ENCODE measurements at places on chromosomes 6 and 20.

- DNase-seq: no peak
Measured at GRCh38 chr20:29873946-29874345, 1383.5 kb upstream of the DEFB115 start.

GRCh38 chr6:14211562-14211942 lies 94.0 kb downstream of the CD83 start:
- DNase-seq: peak; percentile 43

DNA sequence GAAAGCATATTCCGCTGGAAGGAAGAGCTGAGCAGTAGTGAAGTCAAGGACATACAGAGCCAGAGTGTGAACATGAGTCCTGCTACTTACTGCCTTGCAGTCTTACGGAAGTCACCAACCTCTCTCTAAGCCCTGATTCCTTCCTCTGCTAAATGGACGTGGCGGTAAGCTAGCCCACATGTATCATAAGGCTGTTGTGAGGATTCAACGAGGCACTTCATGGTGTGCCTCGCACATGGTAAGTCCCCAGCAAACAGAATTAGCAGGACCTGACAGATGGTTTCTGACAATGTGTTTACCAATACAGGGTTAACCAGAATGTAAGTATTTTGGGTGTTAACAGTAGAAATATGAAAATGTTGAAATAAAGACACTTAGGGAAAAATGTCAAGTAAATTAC lies 93.2 kb downstream of the IRF4 start:
- no peak for DNase-seq

GRCh38 chr6:168497381-168497780 lies 56.4 kb downstream of the SMOC2 start:
- DNase-seq: no peak

GRCh38 chr6:75081921-75082320 lies 123.9 kb downstream of the COL12A1 start:
- DNase-seq: no peak

- no peak for DNase-seq
Measured at GRCh38 chr6:79640146-79641111, 9.3 kb downstream of the SH3BGRL2 start.

DNA sequence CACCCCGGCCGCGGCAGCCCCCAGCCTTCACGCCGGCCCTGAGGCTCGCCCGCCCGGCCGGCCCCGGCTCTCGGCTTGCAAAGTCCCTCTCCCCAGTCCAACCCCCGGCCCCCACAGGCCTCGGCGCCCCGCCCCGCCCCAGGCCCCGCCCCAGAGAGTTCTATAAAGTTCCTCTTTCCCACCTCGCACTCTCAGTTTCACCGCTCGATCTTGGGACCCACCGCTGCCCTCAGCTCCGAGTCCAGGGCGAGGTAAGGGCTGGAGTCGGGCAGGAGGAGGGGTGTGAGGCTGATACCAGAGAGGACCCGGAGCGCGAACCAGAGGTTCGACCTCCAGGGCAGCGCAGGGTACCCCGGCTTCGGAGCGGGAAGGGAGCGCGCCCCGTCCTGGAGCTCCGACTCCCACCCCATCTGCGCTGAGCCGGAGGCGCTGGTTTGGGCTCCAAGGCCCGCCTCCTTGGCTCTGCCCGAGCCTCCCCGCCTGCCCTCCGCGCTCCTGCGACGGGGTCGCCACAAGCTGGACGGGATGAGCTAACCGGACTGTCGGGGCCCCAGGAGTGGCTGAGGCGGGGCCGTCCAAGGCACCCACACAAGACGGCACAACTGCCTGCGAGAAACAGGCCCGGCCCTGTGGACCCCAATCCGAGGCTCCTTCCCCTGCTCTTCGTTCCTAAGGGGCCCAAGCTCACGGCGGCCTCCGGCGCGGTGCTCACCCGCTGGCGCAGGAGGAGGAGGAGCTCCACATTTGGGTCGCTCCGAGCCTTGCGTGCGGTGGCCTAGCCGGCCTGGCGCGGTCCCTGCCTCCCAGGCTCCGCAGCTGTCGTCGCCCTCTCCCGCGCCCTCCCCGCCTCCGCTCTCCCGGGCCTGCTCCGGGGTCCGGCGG lies at the start of gene IRF4:
IRF4 (plus strand) TSS at position 194 of the 882 bp plus-strand sequence. CDS start 1,401 bp downstream, outside the sequence.
- no peak for DNase-seq

DNA sequence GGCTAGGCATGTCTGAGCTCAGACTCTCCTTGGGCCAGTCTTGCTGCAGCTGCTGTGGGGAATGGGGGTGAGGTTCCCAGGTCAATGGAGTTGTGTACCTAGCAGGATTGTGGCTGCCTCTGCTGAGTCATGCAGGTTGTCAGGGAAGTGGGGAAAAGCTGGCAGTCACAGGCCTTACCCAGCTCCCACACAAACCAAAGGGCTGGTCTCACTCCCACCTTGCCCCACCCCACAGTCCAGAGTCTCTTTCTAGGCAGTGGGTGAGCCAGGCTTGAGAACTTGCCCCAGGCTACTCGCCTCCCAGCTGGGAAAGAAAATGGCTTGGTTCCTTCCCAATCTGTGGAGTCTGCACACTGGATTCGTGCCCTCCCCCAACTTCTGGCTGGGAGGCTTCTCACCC lies 65.7 kb downstream of the SCP2D1 start:
- no peak for DNase-seq

- no peak for DNase-seq
Measured at GRCh38 chr20:11982289-11982954, 64.7 kb downstream of the BTBD3 start.

GRCh38 chr6:169849396-169849795 lies 98.0 kb downstream of the ERMARD start:
- no peak for DNase-seq

DNA sequence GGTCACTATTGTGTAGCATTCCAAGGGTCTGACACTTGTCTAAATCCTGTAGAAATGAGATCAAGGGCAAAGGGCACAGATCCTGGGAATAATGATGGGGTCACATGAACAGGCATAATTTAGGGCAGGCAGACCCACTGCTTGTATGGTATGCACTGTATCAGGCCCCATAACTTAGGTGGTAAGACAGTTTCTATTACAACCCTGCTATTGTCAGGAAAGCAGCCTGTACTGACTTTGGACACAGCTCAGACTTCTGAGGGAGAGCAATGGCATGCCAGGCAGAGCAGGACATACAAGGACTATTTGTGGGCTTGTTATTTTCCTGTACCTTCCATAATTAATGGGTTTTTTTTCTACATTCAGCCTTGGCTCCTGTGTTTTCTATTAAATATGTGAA lies 286.8 kb downstream of the PKHD1 start:
- DNase-seq: no peak

DNA sequence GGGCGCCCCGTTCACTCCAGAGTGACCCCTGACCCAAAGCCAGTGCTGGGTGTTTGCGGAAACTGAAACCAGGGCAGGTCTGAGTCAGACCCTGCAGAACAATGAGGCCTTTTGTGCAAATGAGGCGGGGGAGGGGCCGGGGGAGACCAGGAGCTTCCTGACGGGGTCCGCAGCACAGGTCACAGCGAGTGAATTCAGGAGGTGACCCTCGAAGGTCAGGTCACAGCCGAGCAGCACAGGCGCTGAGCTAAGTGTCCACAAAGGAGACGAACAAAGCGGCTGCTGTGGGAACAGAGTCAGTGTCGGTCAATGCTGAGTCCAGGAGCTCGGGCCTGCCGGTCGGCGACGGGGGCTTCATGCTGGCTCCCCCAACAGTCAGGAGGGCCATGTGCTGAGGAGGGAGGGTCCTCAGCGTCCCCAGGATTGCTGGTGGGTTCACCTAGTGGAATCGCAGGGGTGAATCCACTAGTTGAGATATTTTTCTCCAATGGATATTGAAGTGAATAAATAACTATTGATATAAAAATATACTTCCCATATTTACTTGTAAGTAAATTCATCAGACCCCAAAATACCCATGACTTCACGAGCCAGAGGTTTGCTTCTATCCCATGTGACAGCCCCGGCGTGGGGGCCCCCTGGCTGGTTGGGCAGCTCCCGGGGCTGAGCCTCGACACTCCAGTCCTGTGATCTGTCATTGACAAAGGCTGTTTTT lies 188.4 kb upstream of the SULF2 start:
- no peak for DNase-seq

DNA sequence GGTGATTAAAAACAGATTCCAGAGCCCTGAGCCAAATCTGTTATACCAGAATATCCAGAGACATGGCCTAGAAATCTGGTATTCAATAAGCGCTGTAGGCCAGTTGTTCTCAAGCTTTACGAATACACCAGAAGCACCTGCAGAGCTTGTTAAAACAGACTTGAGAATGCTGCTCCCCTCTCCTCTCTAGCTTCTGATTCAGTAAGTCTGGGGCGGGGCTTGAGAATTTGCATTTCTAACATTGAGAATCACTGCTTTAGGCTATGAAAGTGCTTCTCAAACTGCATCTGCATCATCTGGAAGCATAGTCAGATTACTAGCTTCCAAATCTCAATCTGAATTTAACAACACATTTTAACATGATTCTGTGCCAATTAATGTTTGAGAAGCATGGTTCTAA lies 20.5 kb upstream of the MAN1A1 start:
- DNase-seq: no peak
